ENCODE measurements at places on chromosomes 5 and 9. TPM values are rescaled to one million over a fixed set of nuclear protein-coding genes. Genes with fewer than 3 reads are reported as not detected.

FOXI1 gene
- not detected for total RNA-seq

PCDHGA5 gene
- total RNA-seq = 2.0 TPM

DNAJC21 gene
- 8.8 TPM for total RNA-seq

CHSY3 gene
- 1.4 TPM for total RNA-seq

LCN2 gene
- not detected for total RNA-seq

ADAM19 gene
- total RNA-seq = 38.3 TPM

TAF11L5 gene
- total RNA-seq = not detected

Measured in IMR-90 (cell line).